ENCODE measurements at places on chromosomes 4 and X.

GRCh38 chr4:98909646-98910401 lies 19.1 kb downstream of the EIF4E start:
- DNase-seq: no peak

DNA sequence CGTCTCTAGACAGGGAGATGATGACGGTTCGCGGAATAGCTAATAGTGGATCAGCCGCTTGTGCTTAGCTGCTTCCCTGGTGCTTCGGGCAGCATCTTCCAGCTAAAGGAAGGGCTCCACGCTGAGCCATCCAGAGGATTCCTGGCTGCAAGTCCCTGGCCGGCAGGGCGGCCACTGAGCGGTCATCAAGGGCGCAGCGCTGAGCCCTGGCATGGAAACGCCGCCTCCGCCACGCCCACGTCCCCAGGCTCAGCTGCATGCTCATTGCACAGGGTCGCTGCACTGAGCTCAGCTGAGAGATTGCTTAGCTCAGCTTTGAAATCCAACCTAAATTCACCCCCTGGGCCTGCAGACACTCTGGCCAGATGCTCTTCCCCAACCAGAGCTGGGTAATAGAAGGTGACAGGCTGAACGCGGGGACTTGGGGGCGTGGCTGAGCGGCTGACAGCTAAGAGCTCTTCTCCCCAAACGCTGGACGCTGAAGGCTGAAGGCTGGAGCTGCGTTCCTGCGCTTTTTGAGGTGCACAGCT lies 118.2 kb upstream of the KIT start:
- no peak for DNase-seq

GRCh38 chr4:107824350-107825071 lies at the start of gene SGMS2:
Gene SGMS2 (plus strand): TSS chr4:107824932. CDS start chr4:107895554, 70,622 bp downstream.
- no peak for DNase-seq

GRCh38 chr4:184844742-184845141 lies 19.0 kb upstream of the ACSL1 start:
- DNase-seq: no peak

GRCh38 chrX:28135378-28136047 lies 154.3 kb upstream of the DCAF8L1 start:
- no peak for DNase-seq

DNA sequence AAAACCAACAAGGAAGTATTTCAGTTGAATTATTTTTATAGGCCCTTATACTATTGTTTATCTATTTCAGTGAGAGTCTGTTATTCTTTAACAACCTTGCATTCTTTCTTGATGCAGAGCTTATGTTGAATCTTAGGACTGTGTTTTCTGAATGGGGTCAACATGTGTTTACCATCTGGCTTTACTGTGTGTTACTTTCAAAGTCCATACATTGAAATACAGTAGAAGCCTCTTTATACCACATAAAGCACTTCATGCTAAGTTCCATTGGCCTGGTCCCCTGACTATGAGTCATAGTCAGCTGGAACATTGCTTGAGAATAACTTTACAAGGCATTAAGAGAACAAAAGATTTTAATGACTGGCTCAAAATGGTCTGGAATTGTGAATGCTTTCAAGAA lies 152.6 kb downstream of the GASK1B start:
- no peak for DNase-seq

- DNase-seq: no peak
These were observed 19.6 kb downstream of the FAT1 start for GRCh38 chr4:186704057-186704456.

GRCh38 chr4:84362896-84363655 lies 136.0 kb downstream of the NKX6-1 start:
- DNase-seq: no peak

DNA sequence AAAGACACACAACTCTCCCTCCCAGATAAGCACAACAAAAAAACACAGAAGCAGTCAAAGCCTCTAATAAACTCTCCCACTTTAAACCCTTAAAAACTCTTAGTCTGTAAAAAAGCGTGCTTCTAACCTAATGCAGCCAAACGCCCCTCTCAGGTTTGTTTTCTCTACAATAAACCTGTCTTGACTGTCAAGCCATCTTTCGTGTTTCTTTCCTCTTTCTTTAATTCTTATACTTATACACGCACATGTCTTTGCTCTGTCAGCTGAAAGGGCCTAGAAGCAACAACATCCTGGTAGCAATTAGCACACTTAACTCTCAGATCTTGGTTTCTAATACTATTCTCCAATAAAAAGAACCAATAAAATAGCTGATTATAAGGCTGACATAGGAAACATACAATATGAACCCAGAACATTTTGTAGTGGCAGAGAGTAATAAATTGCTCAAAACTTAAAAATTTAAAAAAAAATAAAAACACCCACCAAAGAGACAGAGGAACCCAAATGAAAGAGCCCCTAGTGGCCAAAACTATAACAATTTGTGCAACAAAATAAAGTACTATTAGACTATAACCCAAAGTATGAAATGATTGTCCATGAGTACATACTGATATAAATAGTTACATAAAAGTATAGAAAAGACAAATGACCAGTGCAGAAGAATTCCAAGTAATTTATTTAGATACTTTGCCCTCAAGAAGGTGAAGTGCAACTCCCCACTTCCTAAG lies 440.4 kb upstream of the ADGRL3 start:
- no peak for DNase-seq

- DNase-seq: no peak
These were observed 67.3 kb downstream of the SPRY1 start for GRCh38 chr4:123463869-123464268.

- no peak for DNase-seq
These were observed 204.6 kb downstream of the RTL9 start for GRCh38 chrX:110563282-110563681.

- DNase-seq: no peak
These were observed 34.9 kb downstream of the FTHL17 start for GRCh38 chrX:31036895-31037294.
